ENCODE measurements at places on chromosomes 4 and X.

DNA sequence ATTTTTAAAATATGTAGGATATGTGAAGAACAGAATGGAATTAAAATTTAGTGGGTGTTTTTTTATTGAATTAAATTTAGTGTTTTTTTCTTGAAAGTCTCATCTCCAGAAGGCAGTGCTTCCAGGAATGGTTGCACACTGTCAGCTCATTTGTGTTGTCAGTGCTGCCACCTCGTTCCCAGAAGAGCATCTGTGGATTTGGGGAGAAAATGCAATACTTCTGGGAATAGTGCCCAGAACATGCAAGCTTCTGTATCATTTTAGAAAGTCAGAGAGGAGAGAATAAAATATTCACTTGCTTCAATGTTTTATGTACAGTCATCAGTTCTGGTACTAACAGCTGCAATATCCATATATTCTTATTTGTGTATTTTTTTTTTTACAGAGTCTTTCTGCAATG, 608.8 kb downstream of the PCDH7 start:
- no peak for DNase-seq

GRCh38 chr4:67167849-67168248, 377.5 kb downstream of the CENPC start:
- peak; percentile 71 for DNase-seq

DNA sequence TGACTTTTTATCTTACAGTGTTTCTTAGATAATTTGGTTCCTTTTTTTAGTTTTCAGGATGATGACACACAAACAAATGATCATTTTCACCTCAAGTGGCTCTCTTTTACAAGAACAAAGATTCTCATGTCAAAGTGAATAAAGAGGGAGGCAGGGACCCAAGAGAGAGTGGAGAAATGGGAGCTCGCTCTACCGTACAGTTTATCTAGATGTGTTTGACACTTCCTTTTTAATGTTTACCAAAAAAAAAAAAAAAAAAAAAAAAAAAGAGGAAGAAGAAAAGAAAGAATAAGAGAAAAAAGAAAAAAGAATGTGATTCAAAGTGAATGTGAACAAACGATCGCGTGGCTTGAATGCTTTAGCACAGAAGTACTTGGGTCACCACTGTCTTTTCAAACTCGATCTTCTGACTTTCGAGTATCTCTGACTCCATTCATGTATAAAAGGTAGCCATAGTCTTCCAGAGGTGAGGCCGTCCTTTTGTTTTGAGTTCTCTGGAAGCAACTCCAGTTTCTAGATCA, 75.6 kb upstream of the GRXCR1 start:
- no peak for DNase-seq

DNA sequence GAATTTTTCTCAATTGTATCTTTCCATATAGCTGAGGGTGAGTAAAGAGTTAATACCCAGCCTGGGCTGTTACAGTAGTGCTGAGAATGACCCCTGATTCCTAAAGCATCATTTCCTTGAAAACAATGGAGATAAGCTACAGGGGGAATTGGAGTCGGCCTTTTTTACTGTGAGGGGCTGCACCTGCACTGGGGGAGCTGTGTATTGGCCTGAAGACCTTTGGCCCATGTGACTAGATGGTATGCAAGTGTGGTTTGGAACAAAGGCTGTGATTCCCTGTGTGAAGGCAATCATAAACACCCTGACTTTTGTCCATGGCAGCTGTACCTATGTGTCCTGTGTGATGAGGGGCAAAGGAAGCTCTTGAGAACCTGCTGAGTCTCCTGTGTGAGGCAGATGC, 124.0 kb upstream of the HPGD start:
- no peak for DNase-seq

DNA sequence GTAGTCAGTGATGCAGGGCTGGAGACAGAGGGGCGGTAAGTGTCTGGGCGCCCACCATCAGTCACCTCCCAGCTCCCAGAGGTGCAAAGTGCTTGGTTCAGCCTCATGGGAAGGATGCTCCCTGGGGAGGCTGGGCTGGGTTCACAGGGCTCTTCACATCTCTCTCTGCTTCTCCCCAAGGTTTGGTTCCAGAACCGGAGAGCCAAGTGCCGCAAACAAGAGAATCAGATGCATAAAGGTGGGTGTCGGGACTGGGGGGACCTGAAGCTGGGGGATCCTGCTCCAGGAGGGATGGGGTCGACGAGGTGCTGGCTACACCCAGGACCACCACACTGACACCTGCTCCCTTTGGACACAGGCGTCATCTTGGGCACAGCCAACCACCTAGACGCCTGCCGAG, 10.1 kb downstream of the SHOX start:
- no peak for DNase-seq

GRCh38 chrX:12999422-12999821, 24.5 kb downstream of the TMSB4X start:
- no peak for DNase-seq

GRCh38 chr4:108492816-108493595, 127.4 kb upstream of the RPL34 start:
- DNase-seq, result peak; percentile 77

DNA sequence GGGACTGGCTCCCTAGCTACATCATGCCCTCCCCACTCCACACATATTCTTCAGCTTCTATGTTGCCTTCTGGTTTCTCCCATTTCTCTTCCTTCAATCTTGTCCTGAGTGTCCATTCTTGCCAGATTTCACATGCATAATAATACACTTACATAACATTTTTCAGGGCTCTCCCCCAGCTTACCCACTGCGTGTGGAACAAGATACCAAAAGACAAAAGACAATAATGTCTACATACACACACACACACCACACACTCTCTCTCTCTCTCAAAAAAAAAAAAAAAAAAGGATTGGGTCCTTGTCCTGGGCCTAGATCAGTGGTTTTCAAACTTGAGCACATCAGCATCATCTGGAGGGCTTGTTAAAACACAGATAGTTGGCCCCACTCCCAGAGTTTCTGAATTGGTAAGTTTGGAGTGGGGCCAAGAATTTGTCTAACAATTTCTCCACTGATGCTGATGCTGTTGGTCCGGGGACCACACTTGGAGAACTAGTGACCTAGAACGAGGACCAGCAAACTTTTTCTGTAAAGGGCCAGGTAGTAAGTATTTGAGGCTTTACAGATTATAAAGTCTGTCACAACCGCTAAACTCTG, 6.5 kb upstream of the SMARCA1 start:
- DNase-seq, result no peak

- no peak for DNase-seq
Observed at GRCh38 chr4:105780176-105780575, 71.6 kb downstream of the GSTCD start.

DNA sequence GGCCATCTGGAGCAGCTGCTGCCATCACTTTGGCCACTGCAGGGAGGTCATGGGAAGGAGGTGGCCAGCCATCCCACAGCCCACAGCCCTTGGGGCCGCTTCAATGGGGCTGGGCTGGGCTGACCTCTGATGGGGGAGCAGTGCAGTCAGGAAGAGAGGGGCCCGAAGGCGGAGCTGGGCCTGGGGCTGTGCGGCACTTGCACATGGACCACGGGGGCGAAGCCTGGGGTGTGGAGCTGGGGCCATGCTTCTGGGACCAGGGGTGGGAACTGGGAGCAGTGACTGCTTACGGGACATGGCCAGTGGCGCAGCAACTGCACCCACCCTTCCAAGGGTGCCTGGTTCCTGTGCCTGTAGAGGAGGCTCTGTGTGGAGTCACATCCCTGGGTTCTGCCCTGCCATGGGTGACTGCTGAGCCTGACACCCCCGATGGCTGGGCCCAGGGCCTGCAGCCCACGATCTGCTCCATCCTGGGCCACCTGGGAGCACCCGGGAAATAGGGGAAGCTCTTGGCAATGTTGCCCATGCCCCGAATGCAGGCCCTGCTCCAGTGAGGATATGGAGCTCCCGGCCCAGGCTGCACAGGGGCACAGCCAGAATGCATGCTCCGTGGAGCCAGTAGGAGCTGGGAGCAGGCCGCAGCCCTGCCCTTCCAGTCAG, 22.4 kb upstream of the SULT1B1 start:
- no peak for DNase-seq

DNA sequence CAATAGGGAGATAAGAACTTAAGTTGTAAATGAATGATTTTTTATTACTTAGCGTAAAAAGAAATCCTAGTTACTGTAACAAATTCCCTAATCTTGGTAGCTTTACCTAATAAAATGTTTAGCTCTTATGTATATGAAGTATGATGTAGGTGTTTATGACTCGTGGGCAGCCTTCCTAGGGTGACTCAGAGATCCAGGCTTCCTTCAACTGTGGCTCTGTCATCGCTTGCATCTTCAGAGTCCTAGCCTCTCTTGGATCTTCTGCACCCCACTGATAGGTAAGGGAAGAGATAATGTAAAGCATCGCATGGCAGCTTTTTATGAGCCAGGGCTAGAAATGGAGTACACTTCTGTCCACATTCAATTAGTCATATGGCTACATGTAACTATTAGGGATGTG, 165.6 kb upstream of the GLRA2 start:
- no peak for DNase-seq

DNA sequence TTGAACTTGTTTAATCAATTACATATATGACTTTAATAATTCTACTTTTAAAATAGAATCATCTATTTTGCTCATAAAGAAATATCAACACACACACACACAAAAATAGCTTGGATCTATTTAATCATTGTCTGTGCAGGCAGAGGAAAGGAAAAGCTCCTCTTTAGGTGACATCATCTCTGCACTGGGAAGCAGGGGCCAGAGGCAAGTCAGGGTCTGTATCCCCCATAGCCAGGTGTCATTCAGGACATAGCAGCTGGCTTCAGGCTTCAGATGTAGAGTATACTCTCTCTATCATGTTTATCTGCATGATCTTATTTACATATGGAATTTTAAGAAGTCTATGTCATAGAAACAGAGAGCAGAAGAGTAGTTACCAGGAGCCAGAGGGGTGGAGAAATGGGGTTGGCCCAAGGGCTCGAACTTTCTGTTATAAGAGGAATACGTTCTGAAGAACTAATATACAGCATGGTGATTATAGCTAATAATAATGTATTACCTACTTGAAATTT, 110.4 kb upstream of the LDB2 start:
- no peak for DNase-seq

GRCh38 chr4:150237110-150237872, 159.0 kb downstream of the DCLK2 start:
- DNase-seq, result no peak

GRCh38 chr4:165502916-165503907, 124.4 kb downstream of the CPE start:
- no peak for DNase-seq

Data from HAP-1 (cell line).